ENCODE measurements at places on chromosomes 5 and 9.
A peak's percentile ranks its signal among the peaks of the same experiment; 100 is the strongest.

DNA sequence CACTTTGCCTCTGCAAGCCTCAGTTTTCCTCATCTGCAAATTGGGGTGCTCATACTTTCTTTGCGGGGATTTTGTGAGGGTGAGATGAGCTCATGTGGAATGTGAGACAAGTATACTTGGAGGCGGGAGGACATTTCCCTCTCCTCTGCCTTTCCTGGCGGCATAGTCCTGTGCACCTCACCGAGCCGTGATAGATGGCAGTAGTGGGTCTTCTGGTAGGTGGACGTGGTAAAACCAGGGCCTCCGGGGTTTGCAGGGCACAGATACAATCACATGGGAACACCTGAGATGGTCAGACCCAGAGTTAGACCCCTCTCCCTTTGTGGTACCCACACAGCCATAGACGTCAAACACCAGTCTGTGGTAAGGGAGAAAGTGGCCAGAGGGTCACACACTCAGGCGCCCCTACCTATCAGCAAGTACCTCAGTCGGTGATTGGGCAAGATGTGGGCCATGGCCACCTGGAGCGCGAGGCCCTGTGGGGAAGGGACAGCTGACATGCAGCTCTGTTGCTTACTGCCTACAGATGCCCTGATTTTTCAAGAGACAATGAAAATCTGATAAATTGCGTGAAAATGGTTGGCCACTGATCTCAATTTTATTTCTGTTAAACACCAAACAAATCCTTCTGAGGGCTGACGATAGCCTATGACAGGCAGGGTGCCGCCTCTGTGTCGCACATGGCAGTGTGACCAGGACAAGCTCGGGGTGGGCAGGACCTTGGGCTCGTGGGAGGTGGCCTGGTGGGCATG lies 9.9 kb downstream of the ERGIC1 start:
- DNase-seq = no peak

- no peak for DNase-seq
Observed at GRCh38 chr5:108655750-108656450, 91.8 kb upstream of the FER start.

- peak; percentile 27 for DNase-seq
Observed at GRCh38 chr9:33718987-33719386, 76.4 kb upstream of the PRSS3 start.

DNA sequence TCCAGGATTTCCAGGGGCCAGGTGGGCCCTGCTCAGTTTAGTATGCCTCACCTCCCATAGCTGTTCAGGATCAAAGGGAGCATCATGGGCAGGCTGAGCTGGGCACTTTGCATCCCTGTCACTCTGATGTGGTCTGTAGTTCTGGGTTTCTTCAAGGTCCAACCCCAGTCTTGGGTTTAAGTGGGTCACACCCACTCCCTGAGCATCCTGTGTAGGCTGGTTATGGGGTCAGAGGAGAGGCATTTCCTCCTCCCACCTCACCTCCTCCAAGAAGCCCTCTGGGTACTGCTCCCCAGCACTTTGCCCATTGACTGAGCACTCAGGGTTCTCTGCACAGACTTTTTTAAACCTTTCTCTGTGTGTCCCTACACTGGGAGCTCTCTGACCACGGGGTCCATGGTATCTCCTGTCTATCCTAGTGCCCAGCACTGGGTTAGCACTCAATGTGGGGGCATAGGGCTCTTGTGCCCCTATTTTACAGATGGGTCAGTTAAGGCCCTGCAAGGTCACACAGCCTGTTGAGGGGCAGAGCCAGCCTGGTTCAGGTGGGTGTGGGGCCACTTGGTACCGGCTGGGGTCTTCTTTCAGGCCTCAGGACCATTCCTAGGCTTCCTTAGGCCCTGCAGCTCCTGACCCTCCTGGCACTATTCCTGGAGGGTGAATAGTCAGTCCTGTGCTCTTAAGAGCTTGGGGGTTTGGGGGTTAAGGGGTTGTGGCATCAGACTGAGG lies 19.0 kb downstream of the CXXC5 start:
- no peak for DNase-seq

GRCh38 chr9:20621471-20622329 lies 599 bp downstream of the MLLT3 start:
- no peak for DNase-seq

Measured in stromal cell of bone marrow (primary cell).